NK-92 treated with Interleukin-12 subunit alpha and Interleukin-12 subunit beta, amount 100 ng/mL, for 24 hours (cell line): ENCODE measurements at places on chromosomes 4 and X.
A peak's percentile ranks its signal among the peaks of the same experiment; 100 is the strongest.

DNA sequence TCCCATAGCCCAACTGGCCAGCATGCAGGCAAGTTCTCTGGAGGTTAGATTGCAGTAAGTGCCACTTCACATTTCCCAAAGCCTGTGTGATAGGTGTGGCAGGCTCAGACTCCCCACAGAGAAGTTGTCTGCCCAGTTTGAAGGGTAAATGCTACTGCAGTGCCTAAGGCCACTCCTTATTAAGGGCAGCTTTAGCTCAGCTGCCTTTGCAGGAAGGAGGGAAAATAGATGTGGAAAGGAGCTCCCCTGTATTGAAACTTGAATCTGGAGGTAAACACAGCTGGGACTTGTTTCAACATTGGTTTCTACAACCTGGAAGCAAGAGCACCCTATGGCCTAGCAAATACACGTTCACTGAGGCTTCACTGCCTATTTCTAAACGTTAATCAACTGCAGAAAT lies 22.4 kb downstream of the NEXMIF start:
- DNase-seq = no peak

- no peak for DNase-seq
Observed at GRCh38 chr4:86855572-86855971, 6.4 kb upstream of the SLC10A6 start.

DNA sequence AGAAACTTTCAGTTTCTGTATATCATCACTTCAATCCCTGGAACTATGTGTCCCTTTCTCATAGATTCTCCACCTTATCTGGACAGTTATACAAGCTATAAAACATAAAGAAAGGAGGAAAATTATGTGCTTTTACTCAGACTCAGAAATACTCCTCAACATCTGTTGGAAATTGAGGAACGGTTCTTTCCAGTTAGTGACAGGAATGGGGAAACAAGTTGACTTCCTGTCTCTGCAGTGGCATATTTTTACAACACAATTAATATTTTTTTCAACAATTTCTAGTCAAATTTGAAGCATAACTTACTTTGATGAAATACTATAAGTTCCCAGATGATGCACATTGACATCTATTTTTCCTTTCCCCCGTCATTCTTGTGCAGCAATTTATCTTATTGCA lies 27.9 kb downstream of the ABHD18 start:
- DNase-seq = no peak

GRCh38 chr4:148057516-148057915 lies 325.6 kb downstream of the ARHGAP10 start:
- no peak for DNase-seq

DNA sequence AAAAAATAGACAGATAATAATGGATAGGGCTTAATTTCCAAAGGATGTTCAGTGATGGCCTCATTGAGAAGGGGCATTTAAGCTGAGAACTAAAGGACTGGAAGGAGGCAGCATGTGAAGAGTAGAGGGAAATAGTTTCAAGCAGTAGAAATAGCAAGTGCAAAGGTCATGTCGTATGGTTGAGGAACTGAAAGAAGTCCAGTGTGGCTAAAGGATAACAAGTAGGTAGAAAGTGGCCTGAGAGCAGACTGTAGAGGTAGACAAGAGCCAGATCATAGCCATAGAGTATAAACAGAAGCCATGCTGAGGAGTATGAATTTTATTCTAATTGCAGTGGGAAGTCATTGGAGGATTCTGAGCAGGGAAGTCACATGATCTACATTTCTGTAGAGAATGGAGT lies 72.3 kb downstream of the GRIA3 start:
- DNase-seq = no peak

DNA sequence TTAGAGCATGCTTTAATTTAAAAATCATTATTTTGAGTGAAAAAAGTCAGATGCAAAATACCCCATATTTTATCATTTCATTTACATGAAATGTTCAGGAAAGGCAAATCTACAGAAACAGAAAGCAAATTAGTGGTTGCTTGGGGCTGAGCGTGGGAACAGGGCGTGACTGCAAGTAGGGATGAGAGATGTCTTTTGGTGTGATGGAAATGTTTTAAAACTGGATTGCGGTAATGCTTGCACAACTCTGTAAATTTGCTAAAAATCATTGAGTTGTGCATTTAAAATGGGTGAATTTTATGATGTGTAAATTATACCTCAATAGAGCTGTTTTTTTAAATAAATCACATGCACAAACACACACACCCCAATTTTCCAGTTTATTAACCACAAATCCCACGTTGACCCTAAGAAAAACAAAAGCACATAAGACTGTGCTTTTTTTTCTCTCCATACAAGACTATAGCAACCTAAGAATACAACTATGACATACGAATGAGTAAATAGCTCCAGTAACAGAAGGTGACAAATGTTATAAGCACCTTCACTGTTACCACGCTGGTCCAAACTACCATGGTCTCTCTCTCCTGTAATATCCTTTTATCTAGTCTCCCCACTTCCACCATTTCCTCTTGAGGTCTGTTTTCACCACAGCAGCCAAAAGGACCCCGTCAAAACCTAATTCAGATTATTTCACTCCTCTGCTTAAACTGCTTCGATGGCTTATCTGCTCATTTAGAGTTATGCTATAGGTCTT lies 37.2 kb downstream of the FRMD7 start:
- DNase-seq = no peak

DNA sequence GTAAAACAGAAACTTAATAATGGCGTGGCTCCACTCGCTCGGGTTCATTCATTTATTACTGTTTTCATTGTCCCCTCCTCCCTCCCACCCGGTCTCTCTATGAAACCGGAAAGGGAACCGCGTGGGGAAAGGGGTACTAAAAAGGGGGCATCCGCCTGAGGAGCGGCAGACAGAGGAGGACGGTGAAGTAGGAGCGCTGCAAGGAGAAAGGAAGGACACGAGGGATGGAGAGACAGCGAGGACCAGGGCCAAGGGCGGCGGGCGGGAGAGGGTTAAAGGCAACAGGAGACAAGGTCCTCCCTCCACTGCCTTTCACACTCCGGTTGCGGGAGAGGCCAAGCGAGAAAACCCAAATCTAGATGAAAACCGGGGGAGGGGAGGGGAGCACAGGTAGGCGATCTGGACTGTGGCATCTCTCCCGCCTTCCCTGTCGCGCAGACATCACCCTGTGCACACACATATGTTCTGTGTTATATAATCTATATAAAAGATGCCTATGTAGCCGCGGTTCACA lies 829 bp downstream of the ELOVL6 start:
- peak; percentile 39 for DNase-seq

GRCh38 chr4:153138736-153139135 lies 65.5 kb upstream of the TRIM2 start:
- no peak for DNase-seq

- DNase-seq = no peak
Observed at GRCh38 chr4:8892556-8893226, 21.1 kb upstream of the HMX1 start.

- no peak for DNase-seq
Observed at GRCh38 chr4:147247579-147247978, 233.3 kb upstream of the EDNRA start.

DNA sequence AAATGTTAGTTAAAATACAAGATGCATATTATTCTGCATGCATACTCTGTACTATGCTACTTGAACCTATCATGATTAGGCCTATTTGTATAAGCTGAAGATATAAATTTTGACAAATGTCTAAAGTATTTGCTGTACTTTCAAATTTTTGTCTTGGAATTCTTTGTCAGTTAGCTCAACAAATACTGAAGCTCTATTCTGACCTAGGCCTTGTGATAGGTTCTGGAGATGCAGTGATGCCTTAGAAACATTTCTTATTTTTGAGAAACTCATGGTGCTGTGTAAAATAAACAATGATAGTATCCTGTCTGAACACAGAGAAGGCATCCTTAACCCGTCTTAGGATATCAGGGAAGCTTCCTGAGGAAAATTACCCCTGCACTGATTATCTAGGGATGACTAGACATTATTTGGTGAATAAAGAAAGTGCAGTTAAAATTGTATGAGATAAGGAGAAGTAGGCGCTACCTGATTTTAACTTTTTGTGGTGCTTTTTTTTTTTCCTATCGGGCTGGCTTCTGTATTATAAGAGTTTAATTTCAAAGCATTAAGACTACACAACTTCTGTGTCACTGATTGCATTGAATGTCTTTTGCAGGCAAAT lies 43.4 kb downstream of the MOB1B start:
- DNase-seq = no peak

- no peak for DNase-seq
Observed at GRCh38 chr4:187075514-187075913, 351.9 kb upstream of the FAT1 start.

GRCh38 chr4:82430964-82431745 lies 765 bp downstream of the ENOPH1 start:
- no peak for DNase-seq

DNA sequence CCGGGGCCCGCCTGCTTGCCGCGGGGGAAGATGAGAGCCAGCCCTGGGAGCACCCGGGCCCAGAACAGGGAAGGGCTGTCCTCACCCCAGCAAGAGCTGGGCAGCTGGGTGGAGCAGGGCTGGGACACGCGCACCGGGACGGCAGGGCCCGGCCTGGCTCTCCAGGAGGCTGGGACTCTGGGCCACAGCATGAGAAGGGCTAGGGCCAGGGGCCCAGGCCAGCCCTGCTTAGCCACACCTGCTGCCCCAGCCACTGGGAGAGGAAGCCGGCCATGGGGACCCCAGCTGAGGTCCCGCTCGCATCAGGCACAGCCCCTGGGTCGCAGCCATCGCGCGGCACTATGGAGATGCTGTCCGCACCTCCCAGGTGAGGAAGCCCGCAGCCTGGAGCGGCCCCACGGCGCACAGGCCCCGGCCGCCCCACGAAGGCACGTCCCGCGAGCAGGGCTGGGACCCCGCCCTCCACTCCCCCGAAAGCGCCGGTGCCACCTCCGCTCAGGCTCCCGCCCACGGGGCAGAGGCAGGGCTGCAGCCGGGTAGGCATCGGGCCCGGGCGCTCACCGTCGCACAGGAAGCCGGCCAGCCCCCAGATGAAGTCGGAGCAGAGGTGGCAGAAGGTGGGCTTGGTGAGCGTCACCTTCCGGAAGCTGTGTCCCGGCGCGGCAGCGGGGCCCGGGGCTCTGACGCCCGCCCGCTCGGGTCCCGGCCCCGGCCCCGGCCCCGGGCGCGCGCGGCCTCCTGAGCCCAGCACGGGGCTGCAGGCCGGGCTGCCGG lies 531 bp downstream of the DGKQ start:
- DNase-seq = peak; percentile 33

GRCh38 chr4:98887145-98887544 lies 41.8 kb downstream of the EIF4E start:
- DNase-seq = no peak

- no peak for DNase-seq
Observed at GRCh38 chrX:94751611-94752010, 1077.6 kb downstream of the FAM133A start.

- DNase-seq = no peak
Observed at GRCh38 chr4:55634417-55635128, 1.5 kb downstream of the NMU start.

GRCh38 chr4:183253451-183253850 lies 66.6 kb downstream of the CLDN22 start:
- no peak for DNase-seq

- no peak for DNase-seq
Observed at GRCh38 chr4:88991746-88992145, 65.2 kb downstream of the FAM13A start.

GRCh38 chrX:140065961-140066662 lies 100.8 kb upstream of the CXorf66 start:
- DNase-seq = no peak

DNA sequence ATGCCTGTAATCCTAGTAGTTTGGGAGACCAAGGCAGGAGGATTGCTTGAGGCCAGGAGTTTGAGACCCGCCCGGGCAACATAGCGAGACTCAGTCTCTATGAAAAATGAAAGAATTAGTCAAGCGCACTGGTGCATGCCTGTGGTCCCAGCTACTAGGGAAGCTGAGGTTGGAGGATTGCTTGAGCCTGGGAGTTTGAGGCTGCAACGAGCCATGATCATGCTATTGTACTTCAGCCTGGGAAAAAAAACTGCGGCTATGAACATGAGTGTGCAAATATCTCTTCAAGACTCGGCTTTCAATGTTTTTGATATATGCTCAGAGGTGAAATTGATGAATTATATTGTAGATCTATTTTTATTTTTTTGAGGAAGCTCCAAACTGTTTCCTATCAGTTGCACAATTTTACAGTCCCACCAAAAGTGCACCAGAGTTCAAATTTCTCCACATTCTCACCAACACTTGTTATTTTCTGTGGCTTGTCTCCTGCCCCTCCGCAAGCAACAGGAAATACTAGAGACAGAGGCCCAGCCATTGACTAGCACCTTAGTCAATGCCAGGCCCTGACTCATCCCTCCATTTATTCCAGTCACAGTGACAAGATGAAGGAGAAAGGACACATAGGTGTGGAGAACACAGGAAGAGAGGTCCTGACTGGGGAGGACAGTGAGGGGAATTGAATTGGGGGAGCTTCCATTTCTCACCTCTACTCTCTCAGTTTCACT lies 33.1 kb upstream of the ZNF41 start:
- DNase-seq = no peak

GRCh38 chr4:152979731-152980330 lies 43.7 kb downstream of the FHDC1 start:
- no peak for DNase-seq

- DNase-seq = no peak
Observed at GRCh38 chrX:104166735-104167436, 633 bp downstream of the FAM199X start.

DNA sequence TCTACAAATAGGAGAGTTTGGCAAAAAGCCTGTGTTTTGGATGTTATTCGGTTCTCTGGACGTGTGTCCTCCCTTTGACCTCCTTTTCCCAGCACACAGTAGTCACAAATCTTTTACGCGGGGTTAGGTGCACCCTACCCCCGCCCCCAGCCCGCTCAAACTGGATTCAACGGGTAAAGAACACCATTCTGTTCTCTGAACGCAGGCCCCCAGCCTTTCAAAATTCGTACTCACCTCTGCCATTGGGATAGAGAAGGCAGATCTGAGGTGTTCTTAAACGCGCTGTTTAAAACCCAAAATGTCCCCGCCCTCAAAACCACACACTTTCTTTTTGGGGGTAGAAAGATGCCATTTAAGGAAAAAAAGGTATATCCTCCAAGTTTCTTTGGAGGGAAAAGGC lies 2.7 kb downstream of the LEF1 start:
- DNase-seq = no peak

DNA sequence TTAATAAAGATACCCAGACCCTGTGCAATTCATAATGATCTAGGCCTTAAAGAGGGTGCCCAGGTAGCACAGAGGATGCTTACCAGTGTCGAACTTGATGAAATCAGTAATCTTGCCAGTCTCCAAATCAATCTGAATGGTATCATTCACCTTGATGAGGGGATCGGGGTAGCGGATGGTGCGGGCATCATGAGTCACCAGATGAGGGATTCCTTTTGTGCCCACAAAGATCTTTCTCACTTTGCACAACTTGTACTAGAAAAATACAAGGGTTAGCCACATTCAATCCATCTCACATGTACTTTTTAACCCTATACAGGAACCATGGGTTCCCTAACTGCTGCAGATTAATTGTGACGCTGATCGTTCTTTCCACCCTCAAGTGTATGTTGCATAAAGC lies 3.3 kb downstream of the RPS4X start:
- DNase-seq = no peak

GRCh38 chr4:38109370-38109769 lies 149.2 kb downstream of the PTTG2 start:
- DNase-seq = no peak
